BJ (cell line): ENCODE measurements at places on chromosomes 16 and 17.

DNA sequence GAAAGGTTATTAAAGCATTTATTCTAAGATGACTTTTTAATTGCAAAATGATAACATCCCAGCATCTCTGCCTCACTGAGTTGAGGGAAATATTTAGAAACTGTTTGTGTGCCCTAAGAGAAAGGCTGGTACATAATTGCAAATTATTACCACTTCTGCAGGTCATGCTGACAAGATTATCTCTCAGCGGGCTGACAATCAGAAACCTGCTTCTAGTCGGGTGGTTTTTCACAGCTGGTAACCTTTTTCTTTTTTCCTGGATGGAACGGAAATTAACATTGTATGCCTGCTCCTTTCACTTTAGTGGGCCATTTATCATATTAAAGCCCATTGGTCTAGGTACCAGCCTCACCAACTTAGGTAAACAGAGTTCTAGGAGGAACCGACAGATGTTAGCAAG is 17.0 kb upstream of the NUDT7 start:
- no peak for DNase-seq

DNA sequence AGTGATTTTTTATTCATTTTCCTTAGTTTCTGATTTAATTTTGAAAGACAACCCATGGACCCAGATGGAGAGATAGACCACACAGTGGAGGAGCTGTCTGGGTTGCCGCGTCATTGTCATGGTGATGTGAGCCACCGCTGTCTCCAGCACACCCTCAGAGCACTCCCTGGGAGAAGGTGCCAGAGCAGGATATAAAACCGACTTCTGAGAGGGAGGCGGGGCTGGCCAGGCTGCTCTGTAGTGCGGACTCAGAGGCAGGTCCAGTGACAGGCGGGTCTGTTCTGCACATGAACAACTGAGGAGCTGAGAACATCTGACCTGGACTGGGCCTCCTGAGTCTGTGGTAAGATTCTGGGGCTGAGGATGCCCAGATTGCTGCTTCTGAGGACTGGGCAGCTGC is 216.3 kb upstream of the NLRP1 start:
- no peak for DNase-seq

GRCh38 chr17:48954300-48954755 is 9.7 kb upstream of the SNF8 start:
- DNase-seq: no peak

- no peak for DNase-seq
These were observed 296.3 kb downstream of the RBFOX1 start for GRCh38 chr16:7628981-7629380.

- no peak for DNase-seq
These were observed 45.5 kb downstream of the C16orf82 start for GRCh38 chr16:27112093-27112811.

DNA sequence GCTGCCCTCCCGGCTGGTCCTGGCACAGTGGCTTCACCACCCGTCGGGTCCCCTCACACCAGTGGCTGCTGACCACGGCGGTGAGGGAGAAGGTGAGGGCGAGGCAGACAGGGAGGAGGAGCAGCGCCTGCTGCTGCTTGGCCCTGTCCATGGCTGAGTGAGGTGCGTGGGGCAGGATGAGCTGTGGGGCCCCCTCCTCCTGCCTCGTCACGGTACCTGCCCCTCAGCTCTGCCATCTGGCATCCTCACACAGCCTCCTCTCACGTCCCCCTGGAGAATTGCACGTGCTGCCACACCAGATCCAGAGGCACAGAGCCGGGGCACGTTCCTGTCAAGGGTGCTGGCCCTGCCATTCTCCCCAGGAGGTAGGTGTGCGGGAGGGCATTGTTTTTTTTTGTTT is at the start of gene GSG1L2:
Gene GSG1L2 (minus strand): TSS at position 159 of the 400 bp plus-strand sequence. CDS start 8 bp downstream, at position 151.
- DNase-seq: no peak

DNA sequence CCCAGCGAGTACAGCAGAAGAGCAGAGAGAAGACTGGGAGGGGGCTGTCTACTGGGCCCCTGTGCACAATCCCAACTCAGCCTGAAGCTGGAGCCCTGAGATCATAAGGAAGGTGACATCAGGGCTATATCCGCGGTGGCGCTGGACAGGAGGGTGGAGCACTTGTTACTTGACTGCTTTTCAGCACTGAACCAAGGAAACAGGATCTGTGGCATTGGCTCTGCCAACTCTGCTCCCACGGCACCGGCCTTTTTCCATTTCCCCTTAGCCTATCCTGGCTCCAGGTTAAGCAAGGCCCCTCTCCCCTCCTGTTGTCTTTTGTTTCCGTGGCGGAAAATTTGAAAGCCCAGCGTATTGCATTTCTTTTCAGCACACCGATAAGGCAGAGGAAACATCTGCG is 125.0 kb upstream of the IRX3 start:
- no peak for DNase-seq

- no peak for DNase-seq
These were observed 8.4 kb upstream of the CRYBA1 start for GRCh38 chr17:29238133-29238850.

DNA sequence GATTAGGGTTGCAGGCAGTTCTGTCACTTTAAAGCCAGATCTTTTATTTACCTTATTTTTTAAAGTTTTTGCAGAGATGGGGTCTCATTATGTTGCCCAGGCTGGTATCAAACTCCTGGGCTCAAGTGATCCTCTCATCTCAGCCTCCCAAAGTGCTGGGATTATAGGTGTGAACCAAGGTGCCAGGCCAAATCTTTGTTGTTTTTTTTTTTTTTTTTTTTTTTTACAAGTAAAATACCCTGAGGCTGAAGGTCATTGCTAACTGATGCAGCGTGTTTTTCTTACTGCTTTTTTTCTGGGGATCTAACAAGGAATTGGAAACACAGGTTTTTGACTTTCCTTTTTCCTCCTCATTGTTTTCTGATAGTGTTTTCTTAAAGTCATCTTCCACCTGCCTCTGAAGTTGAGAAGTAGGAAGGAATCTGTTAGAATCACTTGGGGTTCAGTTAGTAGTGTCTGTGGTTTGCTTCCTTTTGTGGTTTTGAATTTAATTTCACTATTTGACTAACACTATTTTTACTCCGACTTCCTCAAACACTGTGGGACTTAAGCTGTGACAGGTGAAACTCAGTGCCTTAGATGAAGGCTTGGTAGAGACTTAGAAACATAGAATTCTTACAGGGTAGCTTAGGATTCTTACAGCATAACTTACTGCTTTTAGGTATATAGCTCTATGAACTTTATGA is 22.2 kb downstream of the CLTC start:
- no peak for DNase-seq

- DNase-seq: no peak
These were observed 328.7 kb downstream of the WWOX start for GRCh38 chr16:78428193-78428592.

- DNase-seq: peak; percentile 90
These were observed 17.4 kb upstream of the MTSS2 start for GRCh38 chr16:70703041-70703834.

DNA sequence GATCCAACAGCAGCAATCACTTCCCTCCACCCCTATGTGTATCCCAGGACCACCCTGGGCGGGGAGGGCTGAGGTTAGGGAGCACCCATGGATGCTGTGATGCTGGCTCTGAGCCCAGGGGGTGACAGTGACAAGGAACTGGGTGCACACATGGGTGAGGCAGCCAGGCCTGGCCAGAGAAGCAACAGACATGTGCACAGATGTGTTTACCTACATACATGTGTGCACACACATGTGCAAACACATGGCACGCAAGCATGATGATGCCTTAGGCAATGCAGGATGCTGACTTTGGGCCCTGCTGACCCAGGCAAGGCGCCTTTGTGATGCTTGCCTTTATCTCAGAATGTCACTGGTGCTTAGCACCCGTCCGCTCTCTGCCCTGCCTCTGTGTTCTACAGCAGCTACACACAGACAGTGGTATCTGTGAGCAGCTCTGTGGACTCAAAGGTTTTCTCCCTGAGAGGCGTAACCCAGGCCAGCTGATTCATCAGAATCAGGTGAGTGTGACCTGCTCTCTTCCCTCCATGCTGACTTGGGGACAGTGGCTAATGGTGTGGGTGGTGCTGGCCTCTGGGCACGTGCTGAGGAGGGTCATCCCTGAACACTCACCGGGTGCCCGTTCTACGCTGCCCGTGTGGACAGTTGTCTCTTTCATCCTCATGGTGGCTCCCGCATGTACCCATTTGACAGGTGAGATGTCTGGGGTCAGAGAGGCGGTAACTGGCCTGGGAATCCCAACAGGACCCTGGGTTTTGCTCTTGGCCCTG is 38.5 kb upstream of the KSR1 start:
- DNase-seq: no peak

DNA sequence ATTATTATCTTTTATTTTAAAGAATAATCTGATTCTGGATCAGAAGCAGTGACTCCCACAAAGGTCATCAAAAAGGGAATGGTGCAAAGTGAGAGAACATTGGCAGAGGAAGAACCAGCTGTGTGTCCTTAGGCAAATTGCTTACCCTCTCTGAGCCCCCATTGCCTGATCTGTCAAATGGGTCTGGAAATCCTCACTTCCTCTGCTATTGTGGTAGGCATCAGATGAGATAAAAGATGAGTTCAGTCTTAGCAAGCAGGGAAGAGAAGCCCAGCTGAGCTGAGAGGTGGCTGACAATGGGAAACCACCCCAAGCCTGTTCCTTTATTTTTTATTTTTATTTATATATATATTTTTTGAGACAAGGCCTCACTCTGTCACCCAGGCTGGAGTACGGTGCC is 24.2 kb upstream of the PLCG2 start:
- no peak for DNase-seq

DNA sequence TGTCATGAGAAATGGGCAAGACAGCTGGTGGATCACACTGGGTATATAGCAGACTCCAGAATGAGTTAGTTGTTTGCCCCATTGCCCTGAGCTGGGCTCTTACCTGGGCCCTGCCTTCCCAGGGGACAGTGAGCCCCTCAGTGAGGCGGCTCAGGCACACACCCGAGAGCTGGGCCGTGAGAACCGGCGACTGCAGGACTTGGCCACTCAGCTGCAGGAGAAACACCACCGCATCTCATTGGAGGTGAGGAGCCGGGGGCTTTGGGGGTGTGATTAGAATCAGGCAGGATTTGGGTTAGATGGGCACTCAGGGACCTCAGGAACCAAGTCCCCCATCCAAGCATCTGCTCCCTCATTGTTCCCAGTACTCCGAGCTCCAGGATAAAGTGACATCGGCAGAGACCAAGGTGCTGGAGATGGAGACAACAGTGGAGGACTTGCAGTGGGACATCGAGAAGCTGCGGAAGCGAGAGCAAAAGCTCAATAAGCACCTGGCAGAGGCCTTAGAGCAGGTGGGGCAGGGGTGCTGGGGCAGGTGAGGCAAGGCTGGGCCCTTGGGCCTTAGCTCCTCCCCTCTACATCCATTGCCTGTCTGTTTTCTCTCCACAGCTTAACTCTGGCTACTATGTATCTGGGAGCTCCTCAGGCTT is 2.8 kb downstream of the RNF40 start:
- DNase-seq: no peak

GRCh38 chr17:61299517-61300513 is 99.8 kb upstream of the TBX2 start:
- DNase-seq: no peak

GRCh38 chr17:43669971-43670644 is 8.4 kb upstream of the MEOX1 start:
- no peak for DNase-seq

- no peak for DNase-seq
These were observed 885.4 kb upstream of the RBFOX1 start for GRCh38 chr16:6447021-6447790.

DNA sequence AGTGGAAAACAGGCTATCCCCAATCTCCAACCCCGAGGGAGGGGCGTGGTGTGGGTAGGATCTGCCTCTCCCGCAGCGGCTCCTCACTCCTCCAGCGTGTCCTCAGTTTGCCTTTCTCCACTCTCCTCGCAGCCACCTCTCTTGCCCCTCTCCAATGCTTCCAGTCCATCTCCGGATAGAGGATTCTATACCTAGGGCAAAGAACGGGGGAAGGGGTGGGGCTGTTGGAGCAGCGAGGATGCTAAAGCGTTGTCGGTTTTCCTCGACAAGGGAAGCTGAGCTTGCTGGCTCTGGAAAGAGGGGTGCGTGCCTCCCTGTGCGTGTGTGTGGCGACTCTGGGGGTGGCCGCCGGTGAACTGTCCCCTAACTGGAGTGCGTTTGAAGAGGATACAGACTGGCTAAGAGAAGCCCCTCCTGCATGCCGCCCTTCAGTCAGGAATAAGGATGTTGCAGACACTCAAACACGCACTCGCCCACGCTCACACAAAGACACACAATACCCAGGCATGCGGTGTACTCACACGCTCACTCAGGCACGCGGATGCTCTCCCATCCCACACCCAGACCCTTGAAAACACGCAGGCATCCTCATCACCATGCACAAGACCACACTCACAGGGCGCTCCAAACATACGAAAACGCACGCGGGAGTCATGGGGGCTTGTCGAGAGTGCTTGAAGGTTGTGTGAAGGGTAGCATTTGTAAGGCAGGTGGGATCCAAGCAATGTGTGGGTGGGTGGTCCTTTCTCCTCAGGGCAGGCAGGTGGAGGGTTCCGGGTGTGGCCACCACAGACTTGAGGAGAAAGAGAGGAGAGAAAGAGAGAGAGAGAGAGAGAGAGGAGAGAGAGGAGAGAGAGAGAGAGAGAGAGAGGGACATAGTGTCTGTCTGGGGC is 655 bp upstream of the GPR139 start:
- DNase-seq: no peak

GRCh38 chr16:995087-995486 is 13.5 kb downstream of the SOX8 start:
- no peak for DNase-seq

- DNase-seq: no peak
These were observed at the start of gene OR1F1 for GRCh38 chr16:3187798-3188674. OR1F1 (plus strand) TSS chr16:3188204.

- DNase-seq: peak; percentile 5
These were observed 744 bp upstream of the GGNBP2 start for GRCh38 chr17:36544044-36544306.

GRCh38 chr16:77551357-77551756 is 116.5 kb upstream of the ADAMTS18 start:
- no peak for DNase-seq
